ENCODE measurements at places on chromosomes 7 and 10.
A peak's percentile ranks its signal among the peaks of the same experiment; 100 is the strongest.

DNA sequence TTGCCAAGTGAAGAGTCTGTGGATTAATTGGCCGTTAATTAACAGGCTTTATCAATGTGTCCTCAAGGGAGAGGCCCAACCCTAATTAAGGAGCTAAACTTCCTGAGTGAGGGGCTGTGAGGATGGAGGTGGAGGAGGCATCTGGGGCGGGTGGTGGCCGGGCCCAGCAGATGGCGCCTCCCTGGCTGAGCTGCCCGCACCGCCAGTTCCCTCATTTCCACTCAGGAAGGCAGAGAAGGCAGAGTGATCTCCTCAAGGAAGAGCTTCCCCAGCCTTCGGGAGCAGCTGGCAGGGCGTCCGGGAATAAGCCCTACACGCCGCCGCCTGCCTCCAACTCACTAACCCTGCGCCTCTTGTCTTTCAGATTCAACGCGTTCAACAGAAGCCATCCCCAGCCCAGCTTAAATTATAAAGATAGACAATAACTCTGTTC lies 112.2 kb downstream of the CYTH3 start:
- DNase-seq = peak; percentile 43

DNA sequence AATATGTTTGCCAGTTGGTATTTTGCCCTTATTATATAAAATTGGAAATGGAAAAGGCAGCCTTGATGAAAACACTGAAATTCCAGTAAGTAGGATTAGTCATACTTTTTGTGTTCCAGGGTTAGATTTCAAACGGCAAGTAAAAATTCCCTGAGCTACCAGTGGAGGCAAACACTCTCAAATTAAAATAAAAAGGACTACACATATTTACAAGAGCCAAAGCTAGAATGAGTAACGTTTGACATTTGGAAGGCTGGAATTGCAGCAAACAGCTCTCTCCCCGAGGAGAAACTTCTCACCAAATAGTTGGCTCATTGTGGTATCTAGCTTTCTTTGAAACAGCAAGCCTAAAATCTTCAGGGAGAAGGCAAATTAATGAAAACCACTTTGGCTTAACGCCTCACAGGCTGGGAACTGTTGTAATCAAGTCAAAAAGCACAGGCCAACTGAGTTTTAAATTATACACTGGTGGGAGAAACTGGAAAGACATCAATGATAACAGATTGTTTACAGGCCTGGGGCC lies 288.4 kb downstream of the SNX13 start:
- peak; percentile 63 for DNase-seq

- DNase-seq = no peak
Measured at GRCh38 chr10:90849956-90850749, 7.7 kb downstream of the HTR7 start.

GRCh38 chr10:115065801-115066200 lies 27.4 kb upstream of the ATRNL1 start:
- DNase-seq = no peak

- no peak for DNase-seq
Measured at GRCh38 chr7:1842321-1843221, 172.5 kb downstream of the ELFN1 start.

- no peak for DNase-seq
Measured at GRCh38 chr7:5348134-5349004, 65.6 kb downstream of the SLC29A4 start.

DNA sequence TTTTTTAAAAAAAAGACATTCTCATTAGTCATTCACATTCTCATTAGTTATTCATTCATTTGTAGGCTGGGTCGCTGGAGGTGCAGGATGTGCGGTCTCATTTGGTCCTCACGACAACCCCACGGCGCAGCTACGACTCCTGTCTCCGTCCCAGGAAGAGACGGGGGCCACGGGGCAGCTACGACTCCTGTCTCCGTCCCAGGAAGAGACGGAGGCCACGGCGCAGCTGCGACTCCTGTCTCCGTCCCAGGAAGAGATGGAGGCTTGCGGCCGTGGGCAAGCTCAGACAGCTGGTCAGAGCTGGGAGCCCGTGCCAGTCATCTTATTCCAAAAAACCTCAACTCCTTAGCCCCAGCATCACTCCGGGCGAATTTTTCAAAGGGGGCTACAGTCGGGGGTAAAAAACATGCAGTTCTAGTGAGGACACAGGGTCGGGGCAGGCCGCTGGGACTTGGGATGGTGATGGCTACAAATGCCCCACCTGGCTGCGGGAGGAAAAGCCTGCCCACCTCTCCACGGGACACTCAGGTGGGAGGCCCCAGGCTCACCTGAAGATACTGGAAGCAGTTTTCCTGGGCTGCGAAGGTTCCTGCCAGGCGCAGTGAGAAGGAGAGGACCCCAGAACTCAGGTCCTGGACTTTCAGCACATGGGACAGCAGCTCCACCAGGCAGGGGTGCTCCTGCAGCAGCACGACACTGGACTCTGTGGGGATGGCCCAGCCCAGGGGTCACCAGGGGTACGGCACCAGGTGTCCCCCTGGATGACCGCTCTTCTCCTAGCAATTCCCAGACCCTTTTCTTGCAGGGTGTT lies 8.3 kb downstream of the BRAT1 start:
- DNase-seq = no peak

GRCh38 chr7:37592366-37592765 lies 91.2 kb upstream of the GPR141 start:
- no peak for DNase-seq

- no peak for DNase-seq
Measured at GRCh38 chr7:141697211-141697871, 4.6 kb downstream of the DENND11 start.

DNA sequence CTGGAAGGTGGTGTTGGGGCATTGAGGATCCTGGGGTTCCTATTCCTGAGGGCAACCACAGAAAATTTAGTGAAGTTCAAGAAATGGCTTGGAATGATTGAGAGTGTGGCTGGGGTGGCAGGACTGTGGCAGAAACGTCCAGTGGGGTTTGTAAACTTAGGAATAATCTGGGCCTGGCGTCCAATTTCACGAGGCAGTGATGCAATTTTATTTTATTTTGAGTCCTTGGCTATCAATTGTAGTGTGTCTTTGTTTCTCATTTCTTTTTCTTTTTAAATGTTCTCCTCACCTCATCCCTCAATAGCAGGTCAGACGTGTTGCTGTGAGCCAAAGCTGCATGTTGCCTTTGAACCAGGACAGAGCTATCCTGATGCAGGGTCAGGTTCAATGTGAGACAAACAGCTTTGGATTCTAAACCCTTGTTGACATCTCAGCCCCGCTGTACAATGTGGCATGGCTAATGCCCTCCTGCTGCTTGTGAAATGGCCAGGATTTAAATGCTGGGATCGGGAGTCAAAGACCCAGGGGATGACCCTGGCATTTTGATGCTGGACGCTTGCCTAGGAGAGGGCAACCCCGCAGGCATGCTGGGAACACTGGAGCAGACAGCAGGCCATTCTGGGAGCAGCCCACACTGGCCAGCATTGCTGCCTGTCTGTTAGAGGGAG lies 64.8 kb downstream of the RBM20 start:
- no peak for DNase-seq

DNA sequence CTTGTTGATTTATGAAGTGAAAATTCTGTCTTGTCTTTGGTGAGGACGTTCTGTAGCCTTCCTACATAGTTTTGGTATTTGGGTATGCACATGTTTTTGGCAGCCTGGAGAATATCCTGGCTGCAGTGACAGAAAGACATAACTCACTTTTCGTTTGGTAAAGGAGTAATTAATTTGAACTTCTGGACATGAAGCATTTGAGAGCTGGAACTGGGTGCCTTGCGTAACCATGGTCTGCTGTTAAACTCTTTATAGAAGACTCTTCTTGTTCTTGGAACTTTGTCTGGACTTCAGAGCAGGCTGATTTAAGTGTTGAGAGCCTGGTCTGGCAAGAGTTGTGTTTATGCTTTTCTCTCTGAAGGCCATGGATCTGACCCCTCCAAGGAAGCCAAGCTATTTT lies 231.3 kb downstream of the LRMDA start:
- DNase-seq = peak; percentile 80

DNA sequence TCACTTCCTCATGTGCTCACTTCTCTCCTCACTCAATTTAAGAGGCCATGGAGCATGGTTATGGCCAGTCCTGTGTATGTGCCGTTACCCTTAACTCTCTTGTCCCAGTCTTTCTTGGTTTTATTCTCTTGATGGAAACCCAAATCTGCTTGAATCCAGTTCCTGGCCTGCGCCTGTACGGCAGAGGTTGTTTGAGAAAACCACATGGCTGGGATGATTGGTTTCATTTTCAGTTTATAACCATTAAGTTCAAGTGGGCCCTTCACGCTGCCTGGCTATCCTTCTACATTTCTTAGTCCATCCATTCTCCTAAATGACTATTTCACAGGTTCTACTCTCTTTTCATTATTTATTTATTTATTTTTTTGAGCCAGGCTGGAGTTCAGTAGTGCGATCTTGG lies 1.6 kb upstream of the ZNF239 start:
- DNase-seq = no peak

- no peak for DNase-seq
Measured at GRCh38 chr7:134870156-134870555, 90.7 kb downstream of the CALD1 start.

GRCh38 chr10:110643653-110644597 lies at the start of gene RBM20:
Gene RBM20, plus strand, starts transcription at chr10:110644336. Its CDS starts 119 bp downstream, at chr10:110644455.
- no peak for DNase-seq

GRCh38 chr10:132714986-132715775 lies 70.8 kb downstream of the NKX6-2 start:
- DNase-seq = no peak

DNA sequence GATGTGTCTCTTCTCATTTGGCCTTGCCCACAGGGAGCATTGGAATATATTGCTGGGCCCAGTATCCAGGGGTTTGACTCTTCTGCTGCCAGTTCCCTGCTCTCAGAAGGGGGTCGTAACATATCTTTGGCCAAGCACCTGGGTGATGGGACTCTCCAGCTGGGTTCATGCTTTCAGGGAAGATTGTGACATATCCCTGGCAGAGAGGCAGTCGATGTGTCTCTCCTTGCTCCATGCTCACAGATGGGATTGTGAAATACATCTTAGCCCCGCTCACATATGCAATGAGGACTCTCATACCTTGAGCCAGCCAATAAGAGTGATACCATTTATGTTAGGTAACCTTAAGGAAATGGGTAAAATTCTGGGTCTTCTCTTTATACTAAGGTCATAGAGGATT lies 39.2 kb upstream of the ZNF680 start:
- DNase-seq = no peak

DNA sequence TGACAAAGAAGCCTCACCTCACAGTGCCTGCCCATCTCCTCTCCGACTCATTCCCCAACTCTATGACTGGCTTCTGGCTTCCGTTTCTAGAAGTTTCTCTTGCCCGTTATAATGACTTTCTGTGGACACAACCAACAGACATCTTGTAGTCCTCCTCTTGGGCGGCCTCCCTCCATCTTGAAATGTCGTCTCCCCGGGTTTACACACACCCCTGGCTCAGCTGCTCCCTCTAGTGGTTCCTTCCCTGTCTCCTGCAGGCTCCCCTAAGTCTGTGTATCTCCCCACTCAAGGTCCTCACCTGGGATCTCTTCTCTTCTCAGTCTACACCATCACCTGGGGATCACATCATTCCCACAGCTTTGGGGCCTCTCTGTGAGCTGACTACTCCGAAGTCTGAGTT lies 123.4 kb upstream of the NEBL start:
- DNase-seq = no peak

- DNase-seq = no peak
Measured at GRCh38 chr10:72276421-72277339, 3.0 kb downstream of the DDIT4 start.

- no peak for DNase-seq
Measured at GRCh38 chr7:150569245-150569955, 2.2 kb downstream of the GIMAP4 start.

DNA sequence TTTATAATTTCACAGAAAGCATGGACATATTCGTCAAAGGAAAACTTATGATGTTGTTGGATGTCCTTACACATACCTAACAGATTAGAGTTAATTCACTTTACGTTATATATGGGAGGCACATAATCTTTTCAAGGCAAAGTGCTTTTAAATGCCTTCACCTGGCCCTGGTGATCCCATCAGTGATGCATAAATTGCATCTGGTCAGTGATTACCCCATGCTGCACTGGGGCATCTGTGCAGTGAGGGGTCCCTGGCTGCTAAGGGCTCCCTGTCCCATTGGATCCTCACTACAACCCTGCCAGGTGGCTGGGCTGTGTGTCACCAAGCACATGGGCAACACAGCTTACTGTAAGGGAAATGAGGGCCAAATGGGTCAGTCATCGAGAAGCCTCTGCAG lies 441.1 kb downstream of the RPS24 start:
- DNase-seq = no peak
